ENCODE measurements at places on chromosomes 12 and 14. TPM values are rescaled to one million over a fixed set of nuclear protein-coding genes. Genes with fewer than 3 reads are reported as not detected.

DNA sequence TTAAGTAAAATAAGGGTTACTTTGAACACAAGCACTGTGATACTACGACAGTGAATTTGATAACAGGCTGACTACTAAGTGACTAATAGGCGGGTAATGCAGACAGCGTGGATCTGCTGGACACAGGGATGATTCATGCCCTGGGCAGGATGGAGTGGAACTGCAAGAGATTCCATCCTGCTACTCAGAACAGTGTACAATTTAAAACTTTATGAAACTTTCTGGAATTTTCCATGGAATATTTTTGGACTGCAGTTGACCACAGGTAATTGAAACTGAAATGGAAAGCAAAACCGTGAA lies 46.0 kb downstream of the YEATS4 start:
- no peaks in the 10 kb centered on the region for H3K4me1 ChIP-seq
- peaks cover 19% of the 10 kb centered on the region for H3K36me3 ChIP-seq
- H3K27ac ChIP-seq: no peak overlapping the region
- no peak overlapping the region for H3K4me3 ChIP-seq

- H3K27ac ChIP-seq: no peak overlapping the region
- H3K36me3 ChIP-seq: no peaks in the 10 kb centered on the region
- H3K4me1 ChIP-seq: peaks cover 19% of the 10 kb centered on the region
- H3K4me3 ChIP-seq: no peak overlapping the region
These were observed 16.5 kb downstream of the MYO1A start for GRCh38 chr12:57033431-57033830.

DNA sequence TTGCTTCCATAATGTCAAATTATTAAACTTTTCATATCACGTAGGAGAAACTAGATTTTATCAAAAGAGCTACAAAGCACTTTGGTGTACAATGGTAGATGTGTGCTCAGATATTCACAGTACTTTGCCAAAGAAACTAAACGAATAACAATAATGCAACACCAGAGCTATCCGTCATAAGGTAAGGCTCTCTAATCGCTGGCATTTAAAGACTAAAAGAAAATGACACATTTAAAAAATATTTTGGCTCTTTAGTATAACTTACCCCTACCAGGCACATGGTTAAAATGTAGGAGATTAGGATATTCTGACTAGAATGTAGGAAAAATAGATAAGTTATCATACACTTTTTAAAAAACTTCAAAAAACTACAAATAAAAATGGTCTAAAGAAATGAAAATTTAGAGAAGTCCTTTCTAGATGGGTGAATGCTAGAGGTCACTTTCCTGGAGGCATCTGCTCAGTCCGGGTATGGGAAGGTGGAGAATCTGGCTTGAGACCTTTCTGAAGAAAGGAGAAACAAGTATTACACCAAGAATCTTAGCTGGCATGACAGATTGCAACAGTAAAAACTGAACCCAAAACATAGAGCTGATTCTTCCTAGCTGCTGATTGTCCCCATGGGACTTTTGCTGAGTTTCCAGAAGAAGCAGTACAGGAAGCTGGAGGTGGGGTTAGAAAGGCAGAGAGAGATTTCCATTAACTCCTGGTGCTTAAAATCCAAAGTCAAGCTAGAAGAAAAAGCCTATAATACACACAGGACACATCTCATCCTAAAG lies 67.9 kb downstream of the FAR2 start:
- H3K4me3 ChIP-seq: no peak overlapping the region
- no peaks in the 10 kb centered on the region for H3K27me3 ChIP-seq
- no peaks in the 10 kb centered on the region for H3K4me1 ChIP-seq
- H3K27ac ChIP-seq: no peak overlapping the region

GRCh38 chr12:89363084-89363483 lies 10.8 kb upstream of the DUSP6 start:
- H3K27ac ChIP-seq: no peak overlapping the region
- no peaks in the 10 kb centered on the region for H3K4me1 ChIP-seq
- no peak for DNase-seq
- H3K27me3 ChIP-seq: peaks cover 20% of the 10 kb centered on the region
- no peak overlapping the region for H3K4me3 ChIP-seq

- no peak for DNase-seq
- no peaks in the 10 kb centered on the region for H3K36me3 ChIP-seq
- no peak overlapping the region for H3K4me3 ChIP-seq
- peaks cover 10% of the 10 kb centered on the region for H3K4me1 ChIP-seq
- H3K27me3 ChIP-seq: no peaks in the 10 kb centered on the region
These were observed 169.5 kb upstream of the SSTR1 start for GRCh38 chr14:38038171-38038570.

- H3K36me3 ChIP-seq: no peaks in the 10 kb centered on the region
- H3K4me1 ChIP-seq: peaks cover 54% of the 10 kb centered on the region
- DNase-seq: no peak
- no peaks in the 10 kb centered on the region for H3K27me3 ChIP-seq
These were observed 429.1 kb downstream of the RAD51B start for GRCh38 chr14:68248481-68249255.

DNA sequence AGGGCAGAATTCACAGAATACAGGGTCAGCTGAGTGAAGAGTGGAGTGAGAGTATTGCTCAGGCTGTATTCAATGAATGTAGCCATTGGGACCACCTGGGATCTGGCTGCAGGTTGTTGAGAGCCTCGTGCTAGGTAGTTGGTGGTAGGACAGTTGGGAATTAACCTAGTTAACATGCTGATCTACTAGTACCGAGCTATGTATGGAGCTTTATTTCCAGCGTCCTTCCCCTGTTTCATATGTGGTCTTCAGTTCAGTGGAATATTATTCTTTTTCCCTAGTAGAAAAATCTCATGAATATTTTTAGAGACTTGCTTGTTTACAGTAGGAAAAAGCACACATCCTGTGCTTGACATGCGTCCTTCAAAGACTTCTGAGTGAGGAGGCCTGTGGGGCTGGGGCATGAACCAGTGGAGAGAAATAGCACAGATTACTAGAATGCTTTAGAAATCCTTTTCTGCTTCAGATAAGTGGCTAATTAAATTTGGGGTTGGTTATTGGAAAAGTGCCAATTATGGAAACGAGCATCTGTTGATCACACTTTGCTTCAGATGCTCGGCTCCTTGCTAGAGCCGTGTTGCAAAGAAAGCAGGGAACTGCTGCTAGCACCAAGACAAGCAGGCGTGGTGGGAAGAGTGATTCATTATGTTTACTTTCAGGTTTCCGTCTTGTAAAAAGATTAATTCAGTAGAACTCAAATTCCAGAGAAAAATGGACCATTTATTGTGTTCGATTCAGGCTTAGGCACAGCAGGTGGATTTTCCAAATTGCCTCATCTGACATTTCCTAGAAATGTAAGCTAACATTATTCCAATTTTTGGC lies 53.6 kb downstream of the ARF6 start:
- peak overlapping the region; percentile 92 for H3K27ac ChIP-seq
- no peaks in the 10 kb centered on the region for H3K36me3 ChIP-seq
- peak; percentile 21 for DNase-seq
- no peaks in the 10 kb centered on the region for H3K27me3 ChIP-seq

DNA sequence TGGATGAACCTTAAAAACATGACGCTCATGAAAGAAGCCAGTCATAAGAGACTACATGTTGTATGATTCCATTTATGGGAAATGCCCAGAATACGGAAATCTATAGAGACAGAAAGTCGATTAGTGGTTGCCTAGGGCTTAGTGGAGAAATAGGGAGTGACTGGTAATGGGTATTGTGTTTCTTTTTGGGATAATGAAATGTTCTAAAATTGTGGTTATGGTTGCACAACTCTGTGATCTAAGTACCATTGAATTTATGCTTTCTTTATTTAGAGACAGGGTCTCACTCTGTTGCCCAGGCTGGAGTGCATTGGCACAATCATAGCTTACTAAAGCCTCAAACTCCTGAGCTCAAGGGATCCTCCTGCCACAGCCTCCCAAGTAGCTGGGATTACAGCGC lies 8.0 kb downstream of the RBMS2 start:
- no peaks in the 10 kb centered on the region for H3K4me1 ChIP-seq
- H3K27me3 ChIP-seq: no peaks in the 10 kb centered on the region
- H3K27ac ChIP-seq: no peak overlapping the region

DNA sequence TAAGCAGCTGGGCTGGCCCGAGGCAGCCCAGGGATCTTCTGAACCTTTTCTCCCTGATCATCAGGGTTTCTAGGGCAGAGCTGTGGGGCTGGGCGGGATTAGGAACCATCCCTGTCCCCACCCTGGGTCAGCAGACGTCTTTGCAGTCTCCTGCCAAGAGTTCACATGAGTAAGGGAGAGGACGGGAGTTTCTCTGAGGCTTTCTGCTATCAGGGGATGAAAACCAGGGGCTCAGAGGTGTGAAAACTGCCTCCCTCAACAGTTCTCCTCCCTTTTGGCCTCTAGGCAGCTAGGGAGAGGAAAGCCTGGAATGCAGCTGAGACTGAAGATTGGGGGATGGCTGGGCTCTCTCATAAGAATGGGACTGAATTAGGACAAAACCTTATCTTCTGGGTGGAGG lies 7.9 kb downstream of the ZNF385A start:
- DNase-seq: no peak
- H3K27me3 ChIP-seq: no peaks in the 10 kb centered on the region
- no peak overlapping the region for H3K4me3 ChIP-seq
- H3K36me3 ChIP-seq: no peaks in the 10 kb centered on the region
- H3K4me1 ChIP-seq: peaks cover 10% of the 10 kb centered on the region

DNA sequence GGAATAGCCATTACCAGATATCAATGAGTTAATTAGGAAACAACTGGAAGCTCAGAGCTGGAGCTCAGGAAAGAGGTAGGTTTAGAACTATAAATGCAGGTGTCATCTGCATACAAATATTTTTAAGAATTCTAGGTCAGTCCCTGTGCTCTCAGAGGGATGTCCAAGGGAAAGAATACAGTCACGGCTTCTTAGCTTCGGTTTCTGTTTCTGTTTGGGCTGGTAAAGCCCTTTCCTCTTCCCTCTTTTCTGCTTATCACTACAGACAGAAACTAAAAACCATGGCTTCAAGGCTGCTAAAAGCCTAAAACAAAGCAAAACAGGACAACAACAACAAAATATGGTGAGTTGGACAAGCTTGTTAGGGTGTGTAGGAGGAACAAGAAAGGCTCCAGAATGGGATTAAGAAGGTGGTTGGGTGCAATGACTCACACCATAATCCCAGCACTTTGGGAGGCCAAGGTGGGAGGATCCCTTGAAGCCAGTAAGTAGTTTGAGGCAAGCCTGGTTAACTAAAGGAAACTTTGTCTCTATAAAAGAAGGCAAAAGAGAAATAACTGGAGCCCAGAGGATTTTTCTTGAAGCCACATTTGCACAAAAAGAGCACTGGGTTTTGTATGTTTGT lies 113.0 kb downstream of the SEC23A start:
- H3K27me3 ChIP-seq: no peaks in the 10 kb centered on the region
- H3K36me3 ChIP-seq: no peaks in the 10 kb centered on the region
- no peak overlapping the region for H3K27ac ChIP-seq
- DNase-seq: no peak

GRCh38 chr12:93089805-93090569 lies 160.9 kb upstream of the EEA1 start:
- H3K27me3 ChIP-seq: no peaks in the 10 kb centered on the region
- H3K27ac ChIP-seq: no peak overlapping the region
- no peak for DNase-seq
- peaks cover 8% of the 10 kb centered on the region for H3K4me1 ChIP-seq

DNA sequence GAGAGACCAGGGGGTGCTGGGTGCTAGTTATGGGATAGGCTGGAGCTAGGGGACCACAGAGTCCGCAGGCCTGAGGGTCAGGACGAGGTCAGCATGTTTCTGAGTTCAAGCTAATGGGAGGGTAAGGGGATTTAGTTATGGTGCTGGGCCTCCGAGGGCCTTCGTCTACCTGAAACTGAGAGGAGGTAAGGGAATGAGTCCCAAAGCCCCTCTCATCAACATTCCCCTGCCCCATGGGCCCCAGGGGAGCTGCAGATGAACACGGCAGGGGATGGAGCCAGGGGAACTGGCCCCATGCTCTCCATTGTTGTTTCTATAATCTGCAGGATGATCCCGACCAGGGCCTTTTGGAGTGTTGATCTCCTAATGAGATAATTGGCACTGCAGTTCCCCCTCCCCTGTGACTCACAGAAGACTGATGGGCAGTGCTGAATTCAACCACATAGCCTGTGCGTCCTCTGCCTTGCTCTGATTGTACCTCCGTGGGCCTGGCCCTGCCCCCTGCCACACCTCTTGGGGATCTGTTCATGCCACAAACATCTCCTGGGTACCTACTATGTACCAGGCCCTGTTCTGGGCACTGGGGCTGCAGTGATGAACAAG lies 21.4 kb downstream of the FAIM2 start:
- no peak overlapping the region for H3K27ac ChIP-seq
- H3K36me3 ChIP-seq: no peaks in the 10 kb centered on the region
- DNase-seq: no peak
- peaks cover 11% of the 10 kb centered on the region for H3K27me3 ChIP-seq
- no peak overlapping the region for H3K4me3 ChIP-seq

DNA sequence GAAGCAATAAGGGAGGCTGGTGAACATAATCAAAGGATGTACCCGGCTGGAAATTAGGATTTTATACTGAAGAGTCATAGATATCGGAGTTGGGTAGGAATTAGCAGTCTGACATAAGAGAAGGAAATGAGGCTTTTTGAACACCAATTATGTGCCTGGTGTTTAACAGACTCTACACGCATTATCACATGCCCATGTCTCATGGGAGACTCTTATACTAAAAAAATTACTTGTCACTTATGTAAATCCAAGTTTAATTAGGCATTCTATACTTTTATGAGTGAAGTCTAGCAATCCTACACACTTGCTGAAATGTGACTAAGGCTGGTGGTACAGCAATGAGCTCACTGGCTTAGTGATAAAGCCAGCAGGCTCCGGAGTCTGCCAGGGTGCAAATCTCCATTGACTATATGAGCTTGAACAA lies 93.5 kb downstream of the NUAK1 start:
- no peaks in the 10 kb centered on the region for H3K4me1 ChIP-seq
- peaks cover 12% of the 10 kb centered on the region for H3K27me3 ChIP-seq
- H3K4me3 ChIP-seq: no peak overlapping the region
- H3K36me3 ChIP-seq: no peaks in the 10 kb centered on the region
- DNase-seq: no peak

DNA sequence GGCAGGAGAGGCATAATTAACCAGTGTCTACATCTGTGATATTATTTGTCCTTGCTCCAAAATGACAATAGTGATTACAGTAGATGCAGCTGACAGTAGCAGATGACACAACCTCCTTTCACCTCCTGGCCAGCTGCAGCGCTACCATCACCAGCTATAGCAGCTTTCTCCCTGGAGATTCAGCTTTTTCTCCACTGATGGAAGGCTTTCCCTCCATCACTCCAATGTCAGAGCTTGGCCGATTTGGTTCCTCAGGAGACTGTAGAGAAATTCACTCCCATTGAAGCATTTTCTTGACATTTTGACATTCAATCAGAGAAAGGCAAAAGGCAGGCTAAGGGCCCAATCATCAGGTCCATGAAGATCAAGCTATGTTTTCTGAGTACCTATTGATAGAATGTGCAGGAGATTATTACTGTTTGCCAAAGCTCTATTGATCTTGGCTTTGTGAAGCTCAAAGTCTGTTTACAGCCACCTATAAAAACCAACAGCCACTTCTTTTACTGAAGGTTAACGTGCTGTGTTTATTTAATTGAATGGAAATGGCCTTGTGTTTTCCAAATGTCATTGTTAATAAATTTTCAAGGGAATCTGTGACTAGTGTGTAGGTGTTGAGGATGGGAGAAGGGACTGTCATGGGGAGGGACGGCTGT lies 785.1 kb downstream of the DIO2 start:
- no peak for DNase-seq
- no peaks in the 10 kb centered on the region for H3K36me3 ChIP-seq
- no peak overlapping the region for H3K27ac ChIP-seq
- no peak overlapping the region for H3K4me3 ChIP-seq
- H3K4me1 ChIP-seq: peaks cover 2% of the 10 kb centered on the region

Gene GYS2
- not detected for total RNA-seq

Gene RTRAF
- 105 TPM for total RNA-seq

Gene KRT77
- total RNA-seq: not detected

Gene RD3L
- total RNA-seq: not detected

Gene CBX5
- 66.6 TPM for total RNA-seq

Gene MYBPC1
- total RNA-seq: not detected

Gene OTX2
- total RNA-seq: not detected

Data from naive thymus-derived CD8-positive, alpha-beta T cell (primary cell).